Thoracic aorta (tissue), 2 donors: ENCODE measurements at places on chromosomes 1 and 21. TPM values are rescaled to one million over a fixed set of nuclear protein-coding genes. Genes with fewer than 3 reads are reported as not detected.

DNA sequence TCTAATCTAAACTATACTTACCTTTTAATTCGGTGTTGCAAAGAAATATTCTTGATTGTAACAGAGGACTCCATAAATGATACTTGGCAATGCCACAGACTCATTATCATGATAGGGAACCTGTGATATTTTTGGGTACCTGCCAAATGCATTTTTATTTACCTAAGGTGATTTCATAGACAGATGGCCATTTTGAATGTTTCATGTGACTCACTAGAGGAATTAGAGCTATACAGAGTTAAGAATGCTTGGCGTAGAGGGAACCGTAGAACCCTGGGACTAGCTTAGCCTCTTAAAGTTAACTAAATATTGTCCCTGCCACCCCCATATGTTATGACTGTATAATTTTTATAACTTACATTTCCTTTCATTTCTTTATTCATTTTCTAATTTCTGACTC, 136.1 kb downstream of the DISP1 start:
- no peak for DNase-seq

VAV3 gene
- total RNA-seq = 7.7 TPM

GRCh38 chr1:248862695-248862997, 3.8 kb upstream of the ZNF692 start:
- DNase-seq = no peak

MIS18A gene
- 4.6 TPM for total RNA-seq

DNA sequence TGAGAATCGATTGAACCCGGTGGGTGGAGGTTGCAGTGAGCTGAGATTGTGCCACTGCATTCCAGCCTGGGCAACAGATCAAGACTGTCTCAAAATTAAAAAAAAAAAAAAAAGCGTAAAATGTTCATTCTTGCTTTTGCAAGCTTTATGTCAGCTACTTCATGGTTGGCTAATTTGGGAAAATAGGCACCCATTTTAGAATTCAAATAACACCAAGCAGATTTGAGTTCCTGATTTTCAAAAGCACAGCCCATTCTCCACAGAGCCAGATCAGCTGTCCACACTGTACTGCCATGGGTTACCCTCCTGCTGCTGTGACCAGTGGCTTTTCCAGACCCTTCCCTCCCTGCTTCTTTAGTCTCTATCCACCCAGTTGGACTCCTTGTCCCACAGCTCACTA, 4.4 kb downstream of the THEM5 start:
- DNase-seq = no peak

DNA sequence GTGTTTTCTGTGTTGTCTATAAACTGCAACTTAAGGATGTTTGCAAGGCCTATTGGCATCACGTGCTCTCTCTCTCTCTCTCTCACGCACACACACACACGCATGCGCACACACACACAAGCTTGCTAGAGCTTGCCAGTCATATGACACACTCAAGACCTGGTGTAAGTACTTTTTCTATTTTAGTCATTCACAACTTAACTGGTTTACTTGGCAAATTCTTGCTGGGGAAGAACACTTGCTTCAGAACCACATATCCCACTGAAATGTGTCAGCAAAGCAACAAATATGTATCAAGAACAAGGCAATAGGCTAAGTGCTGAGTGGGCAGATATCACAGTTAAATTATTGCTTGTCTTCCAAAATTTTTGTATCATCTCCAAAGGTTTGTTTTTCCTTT, 107.8 kb downstream of the DISC1 start:
- no peak for DNase-seq

ALDH4A1 gene
- 9.6 TPM for total RNA-seq

DNA sequence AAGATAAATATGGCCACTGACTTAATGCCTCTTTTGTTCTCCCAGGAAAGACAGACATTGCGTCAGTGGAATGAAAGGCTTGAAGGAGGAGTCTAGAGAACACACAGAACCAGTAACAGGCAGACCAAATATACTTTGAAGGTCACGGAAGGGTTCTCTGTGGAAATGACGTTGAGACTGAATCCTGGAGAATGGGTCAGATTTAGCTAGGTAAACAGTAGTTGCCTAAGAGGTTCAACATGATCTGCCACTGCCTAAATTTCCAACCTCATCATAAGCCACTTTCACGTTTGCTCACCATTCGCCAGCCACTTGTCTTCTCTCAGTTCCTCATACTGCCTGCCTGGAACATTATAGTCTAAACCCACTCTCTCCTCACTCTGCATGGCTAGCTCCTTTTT, 20.5 kb downstream of the PLA2G4A start:
- no peak for DNase-seq

LDLRAD1 gene
- total RNA-seq = not detected

GRCh38 chr1:157289424-157290105, 151.4 kb upstream of the ETV3 start:
- no peak for DNase-seq

MRPL39 gene
- 6.6 TPM for total RNA-seq

ST6GALNAC5 gene
- total RNA-seq = 19.8 TPM
